ENCODE measurements at places on chromosomes 3 and 15.

GRCh38 chr3:196737655-196738054, 2.0 kb upstream of the PAK2 start:
- no peak for DNase-seq

GRCh38 chr15:96058103-96058851, 272.2 kb upstream of the NR2F2 start:
- DNase-seq = no peak

DNA sequence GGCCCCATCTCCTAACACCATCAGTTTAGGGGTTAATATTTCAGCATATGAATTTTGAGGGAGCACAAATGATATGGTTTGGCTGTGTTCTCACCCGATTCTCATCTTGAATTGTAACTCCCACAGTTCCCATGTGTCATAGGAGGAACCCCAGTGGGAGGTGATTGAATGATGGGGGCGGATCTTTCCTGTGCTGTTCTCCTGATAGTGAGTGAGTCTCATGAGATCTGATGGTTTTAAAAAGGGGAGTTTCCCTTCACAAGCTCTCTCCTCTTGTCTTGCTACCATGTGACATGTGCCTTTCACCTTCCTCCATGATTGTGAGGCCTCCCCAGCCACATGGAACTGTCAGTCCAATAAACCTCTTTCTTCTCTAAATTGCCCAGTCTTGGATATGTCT, 73.8 kb upstream of the TJP1 start:
- DNase-seq = no peak

- DNase-seq = no peak
Measured at GRCh38 chr3:32544894-32545293, 25.8 kb downstream of the DYNC1LI1 start.

DNA sequence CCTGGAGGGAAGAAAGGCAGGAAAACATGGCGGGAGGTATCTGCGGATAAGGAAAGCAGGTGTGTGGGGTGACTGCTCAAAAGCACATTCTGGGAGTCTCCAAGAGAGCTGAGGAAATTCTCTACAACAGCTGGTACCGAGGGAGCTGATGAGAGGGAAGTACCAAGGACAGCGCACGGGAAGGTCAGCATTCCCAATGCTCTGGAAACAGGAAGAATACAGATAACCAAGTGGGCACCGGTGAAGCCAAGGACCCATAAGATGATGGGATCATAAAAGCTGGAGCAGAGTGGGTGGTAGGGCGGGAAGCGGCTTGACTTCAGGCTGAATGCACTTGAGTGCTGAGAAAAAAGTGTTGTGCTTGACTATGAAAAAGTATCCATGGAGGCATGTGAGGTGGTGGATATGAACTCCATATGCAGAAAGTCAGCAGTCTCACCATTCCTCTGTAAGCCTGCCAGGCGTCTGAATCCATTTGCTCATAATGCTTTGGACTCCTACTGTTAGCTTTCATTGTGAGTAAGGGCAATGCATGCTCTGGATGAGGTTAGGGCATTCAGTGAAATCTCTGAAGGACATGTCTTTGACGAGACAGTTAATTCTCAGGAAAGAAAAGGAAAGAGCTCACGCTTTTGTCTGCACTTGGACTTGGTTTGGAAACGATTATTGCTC, 215.5 kb downstream of the NR1D2 start:
- no peak for DNase-seq

GRCh38 chr3:7576506-7576905, 715.6 kb downstream of the GRM7 start:
- no peak for DNase-seq

DNA sequence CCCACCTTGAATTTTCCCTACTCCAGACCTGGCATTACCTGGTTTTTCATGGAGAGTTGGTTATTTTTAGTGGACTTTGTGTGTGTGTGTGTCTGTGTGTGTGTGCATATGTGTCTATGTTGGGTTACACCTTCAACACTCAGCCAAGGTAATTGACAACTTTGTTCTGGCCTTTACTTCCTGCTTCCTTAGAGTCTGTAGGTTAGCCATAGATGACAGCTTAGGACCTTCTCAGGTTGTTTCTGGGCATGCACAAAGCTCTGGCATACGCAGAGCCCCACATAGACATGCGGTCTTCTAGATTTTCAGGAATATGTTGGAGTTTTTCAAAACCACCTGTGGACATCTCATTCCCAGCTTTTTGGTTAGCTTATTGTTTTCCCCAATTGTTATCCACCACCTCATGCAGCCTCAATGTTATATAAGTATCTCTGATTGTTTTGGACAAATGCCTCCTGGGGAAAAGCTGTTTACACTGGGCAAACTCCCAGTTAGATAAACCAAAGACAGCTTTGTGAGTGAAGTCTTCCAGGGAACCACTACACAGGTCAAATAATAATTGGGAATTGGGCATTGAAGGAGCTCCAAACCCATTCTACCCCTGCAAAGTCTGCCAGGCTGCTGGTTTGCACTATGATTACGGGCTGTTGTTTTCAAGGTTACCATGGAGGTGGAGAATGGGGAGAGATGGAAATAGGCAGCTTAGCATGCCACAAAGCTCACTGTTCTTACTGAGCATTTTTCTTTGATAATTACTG, 201.2 kb downstream of the ADAMTSL3 start:
- DNase-seq = no peak

GRCh38 chr3:124845406-124845805, 41.8 kb downstream of the ITGB5 start:
- DNase-seq = peak; percentile 49

- DNase-seq = no peak
Measured at GRCh38 chr3:119657887-119658702, 2.3 kb downstream of the POPDC2 start.

GRCh38 chr3:172853921-172854666, 103.6 kb downstream of the ECT2 start:
- DNase-seq = no peak

DNA sequence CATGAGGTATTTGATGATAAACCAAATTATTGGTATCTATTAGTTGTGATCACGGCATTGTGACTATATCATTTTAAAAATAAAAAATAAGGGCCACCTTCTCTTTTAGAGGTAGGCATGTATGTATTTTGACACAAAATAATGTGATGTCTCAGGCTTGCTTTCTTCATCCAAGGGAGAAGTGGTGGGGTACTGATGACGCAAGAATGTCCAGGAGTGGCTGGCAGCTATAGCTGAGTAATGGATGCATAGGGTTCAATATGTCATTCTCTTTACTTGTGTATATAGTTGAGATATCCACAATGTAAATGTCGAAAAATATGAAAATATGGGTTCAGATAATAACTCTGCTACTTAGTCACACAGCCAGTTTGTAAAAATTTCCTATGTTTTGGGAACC, 46.8 kb upstream of the NSMCE3 start:
- no peak for DNase-seq

GRCh38 chr15:100338971-100339444, 2.8 kb downstream of the ADAMTS17 start:
- DNase-seq = peak; percentile 91

GRCh38 chr3:150682279-150682678, 21.4 kb downstream of the ERICH6 start:
- no peak for DNase-seq

- no peak for DNase-seq
Measured at GRCh38 chr3:146249921-146250320, 984 bp downstream of the PLSCR4 start.

- no peak for DNase-seq
Measured at GRCh38 chr3:56837196-56837955, 35.6 kb upstream of the ARHGEF3 start.

- DNase-seq = no peak
Measured at GRCh38 chr3:100360757-100361496, 26.4 kb downstream of the NIT2 start.

GRCh38 chr15:66780172-66780972, 78.3 kb downstream of the SMAD6 start:
- DNase-seq = peak; percentile 61

DNA sequence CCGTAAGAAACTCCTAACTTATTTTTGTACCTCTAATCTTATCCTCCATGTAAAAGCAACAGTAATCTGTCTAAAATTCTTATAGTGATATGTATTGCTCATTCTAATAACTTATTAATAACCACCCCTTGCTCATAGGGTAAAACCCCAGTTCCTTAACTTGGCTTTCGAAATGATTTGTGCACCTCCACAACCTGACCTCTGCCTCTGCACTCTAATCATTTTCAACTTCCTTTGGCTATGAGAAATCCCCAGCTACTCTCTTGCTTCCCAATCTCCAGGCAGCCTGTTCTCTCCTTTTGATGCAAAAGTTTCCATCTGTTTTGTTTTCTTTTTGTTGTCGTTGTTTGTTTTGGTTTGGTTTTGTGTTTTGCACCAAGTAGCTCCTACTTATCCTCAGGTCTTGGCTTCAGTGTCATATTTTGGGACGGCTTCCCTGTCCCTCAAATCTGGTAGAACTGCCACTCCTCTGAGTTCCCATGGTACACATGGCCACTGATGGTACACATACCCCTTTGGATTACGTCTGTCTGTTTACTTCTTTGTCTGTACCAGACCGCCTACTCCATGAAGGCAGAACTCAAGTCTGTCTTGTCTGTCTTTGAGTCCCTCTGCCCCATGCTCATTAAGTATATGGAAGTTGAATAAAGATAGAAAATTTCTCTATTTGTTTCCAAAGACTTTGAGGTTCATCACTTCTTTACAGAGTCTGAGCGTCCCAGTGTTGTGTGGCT, 105.6 kb upstream of the TGFBR2 start:
- DNase-seq = no peak

DNA sequence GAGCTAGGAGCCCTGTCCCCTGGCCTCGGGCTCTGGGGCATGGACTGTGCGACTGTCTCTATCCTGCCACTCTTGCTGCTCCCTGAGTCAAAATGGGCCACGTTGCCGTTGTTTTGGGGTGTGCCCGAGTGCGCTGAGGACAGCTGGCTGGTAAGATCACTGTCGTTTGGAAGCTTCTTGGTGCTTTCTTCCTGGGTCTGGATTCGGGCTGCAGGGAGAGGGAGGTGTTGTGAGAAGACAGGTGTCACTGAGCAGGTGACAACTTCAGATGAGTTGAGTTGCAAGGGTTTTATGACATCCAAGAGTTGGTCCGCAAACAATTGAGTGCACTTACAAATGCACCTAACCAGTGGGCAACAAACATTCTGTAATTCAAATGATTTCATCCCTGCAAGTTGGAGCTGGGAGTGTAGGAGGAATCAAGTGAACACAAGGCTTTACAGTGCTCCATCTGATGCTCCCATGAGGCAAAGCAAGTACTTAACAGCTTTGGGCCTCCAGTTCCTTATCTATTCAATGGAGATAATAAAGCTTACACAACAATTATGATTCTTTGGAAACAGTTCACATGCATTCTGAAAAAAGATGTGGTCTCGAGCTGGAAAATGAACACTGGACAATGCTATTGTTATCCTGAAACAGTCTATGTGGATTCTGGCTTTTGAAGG, 11.0 kb upstream of the STARD5 start:
- DNase-seq = peak; percentile 48

DNA sequence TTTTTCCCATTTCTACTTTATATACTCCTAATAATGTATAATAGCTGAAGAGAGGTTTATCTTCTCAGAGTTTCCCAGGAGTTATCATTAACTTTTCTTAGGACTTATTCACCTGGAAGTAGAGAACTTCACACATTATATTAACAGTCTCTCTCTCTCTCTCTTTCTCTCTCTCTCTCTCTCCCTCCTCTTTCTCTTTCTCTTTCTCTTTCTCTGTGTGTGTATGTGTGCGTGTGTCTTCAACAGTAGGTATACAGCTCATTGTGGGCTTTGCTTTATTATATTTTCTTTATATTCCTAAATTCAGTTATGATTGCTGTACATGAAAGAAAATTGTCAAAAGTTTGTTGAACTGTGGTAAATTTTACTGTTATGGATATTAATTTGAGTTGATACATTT, 353.8 kb downstream of the ROBO1 start:
- DNase-seq = no peak

GRCh38 chr15:82047453-82048400, 1.9 kb upstream of the MEX3B start:
- peak; percentile 56 for DNase-seq

GRCh38 chr3:109685084-109686079, 348.0 kb upstream of the DPPA4 start:
- DNase-seq = peak; percentile 80

DNA sequence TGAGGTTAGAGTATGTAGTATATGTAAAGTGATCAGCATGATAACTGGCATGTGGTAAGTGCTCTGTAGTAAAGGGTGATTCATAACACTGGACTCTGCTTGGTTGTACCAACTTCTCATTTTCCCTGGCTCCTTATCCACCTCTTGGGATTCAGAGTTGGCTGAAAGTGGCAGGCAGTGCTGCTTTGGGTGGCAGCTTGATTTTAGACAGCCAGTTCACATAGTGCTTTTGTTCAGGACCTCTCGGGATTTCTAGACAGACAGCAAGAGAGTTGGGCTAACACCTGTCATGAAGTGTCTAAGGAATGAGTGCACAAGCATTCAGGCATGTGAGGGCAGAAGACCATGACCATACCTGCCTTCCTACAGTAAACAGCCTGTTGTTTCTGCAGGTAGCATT, 69.0 kb downstream of the RBM6 start:
- DNase-seq = no peak

DNA sequence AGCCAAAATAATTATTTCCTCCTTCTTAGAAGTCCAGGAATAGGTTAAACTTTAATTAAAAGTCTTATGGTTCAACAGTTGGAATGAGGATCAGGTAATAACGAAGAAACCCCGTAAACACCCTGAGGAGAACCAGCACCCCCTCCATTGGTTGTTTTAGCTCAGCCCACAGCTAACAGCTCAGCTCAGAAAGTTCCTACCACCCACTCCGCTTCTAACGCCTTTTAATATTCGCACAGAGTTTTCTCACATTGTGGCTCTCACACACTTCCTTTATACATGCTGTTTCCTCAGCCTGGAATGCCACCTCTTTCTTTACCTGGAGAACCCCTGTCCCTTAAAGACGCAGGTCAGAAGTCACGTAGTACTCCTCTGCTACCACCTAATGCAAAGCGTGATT, 17.0 kb downstream of the CX3CR1 start:
- no peak for DNase-seq

- no peak for DNase-seq
Measured at GRCh38 chr3:49705390-49705960, 14.0 kb downstream of the AMIGO3 start.

GRCh38 chr15:38504680-38505467, 50.9 kb downstream of the FAM98B start:
- DNase-seq = no peak

GRCh38 chr3:52174896-52175295, 20.7 kb upstream of the POC1A start:
- no peak for DNase-seq

- DNase-seq = no peak
Measured at GRCh38 chr15:47551079-47551478, 166.2 kb upstream of the SEMA6D start.

- DNase-seq = no peak
Measured at GRCh38 chr3:37130448-37130847, 43.9 kb downstream of the LRRFIP2 start.

DNA sequence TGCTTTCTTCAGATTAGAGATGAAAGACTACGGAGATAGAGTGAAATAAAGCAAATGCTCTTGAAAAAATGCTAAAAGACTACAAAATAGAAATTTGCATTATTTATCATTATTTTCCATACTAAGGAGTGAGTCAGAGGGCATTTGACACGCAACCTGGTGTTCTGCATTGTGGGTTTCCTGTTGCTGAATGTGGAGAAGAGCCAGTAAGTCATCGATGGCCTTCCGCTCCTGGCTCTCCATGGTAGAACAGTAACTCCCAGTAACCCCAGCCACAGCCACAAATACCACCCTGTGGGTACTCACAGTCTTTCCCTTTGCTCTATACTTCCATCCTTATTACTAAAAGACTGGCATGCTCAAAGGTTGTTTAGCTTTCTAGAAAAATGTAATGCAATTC, 61.5 kb downstream of the CGGBP1 start:
- DNase-seq = no peak

Data from hepatocyte (in vitro differentiated cells).